ENCODE measurements at places on chromosomes 7 and 10. TPM values are rescaled to one million over a fixed set of nuclear protein-coding genes. Genes with fewer than 3 reads are reported as not detected.

The PLXDC2 gene
- polyA plus RNA-seq, result 28.1 TPM

The SPDYE3 gene
- polyA plus RNA-seq, result 10.4 TPM

The EN2 gene
- polyA plus RNA-seq, result 0.09 TPM

The CARD11 gene
- 2.2 TPM for polyA plus RNA-seq

All from renal pelvis (tissue), 12 donors.